ENCODE measurements at places on chromosomes 12 and 14.

DNA sequence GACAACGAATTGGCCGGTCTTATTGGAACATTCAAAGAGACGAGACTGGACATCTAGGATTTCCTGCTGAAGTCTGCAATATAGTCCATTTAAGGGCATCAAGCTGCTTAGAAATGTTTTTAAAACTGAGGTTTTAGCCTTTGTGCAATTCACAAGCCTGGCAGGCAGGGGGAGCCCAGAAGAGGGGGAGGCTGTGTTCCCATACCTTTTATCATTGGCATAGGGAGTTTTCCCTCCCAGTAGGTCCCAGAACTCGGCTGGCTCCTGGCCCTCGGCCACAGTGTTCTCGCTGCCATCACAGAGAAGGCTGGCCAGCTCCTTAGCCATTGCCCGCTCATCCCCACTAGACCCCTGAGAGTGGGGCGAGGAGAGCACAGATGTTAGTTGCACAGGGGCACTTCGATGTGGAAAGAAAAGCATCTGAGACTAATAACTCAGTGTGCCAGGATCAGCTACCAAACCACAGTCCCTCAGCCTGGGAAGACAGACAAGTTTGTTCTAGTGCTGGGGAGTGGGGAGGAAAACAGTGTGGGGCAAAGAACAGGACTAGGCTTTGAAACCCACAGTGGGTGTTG lies 15.1 kb downstream of the AVIL start:
- peak; percentile 60 for DNase-seq

GRCh38 chr14:63573581-63573980 lies 30.4 kb upstream of the PPP2R5E start:
- DNase-seq: peak; percentile 7

- no peak for DNase-seq
These were observed 248.1 kb downstream of the GLT1D1 start for GRCh38 chr12:129101404-129101803.

DNA sequence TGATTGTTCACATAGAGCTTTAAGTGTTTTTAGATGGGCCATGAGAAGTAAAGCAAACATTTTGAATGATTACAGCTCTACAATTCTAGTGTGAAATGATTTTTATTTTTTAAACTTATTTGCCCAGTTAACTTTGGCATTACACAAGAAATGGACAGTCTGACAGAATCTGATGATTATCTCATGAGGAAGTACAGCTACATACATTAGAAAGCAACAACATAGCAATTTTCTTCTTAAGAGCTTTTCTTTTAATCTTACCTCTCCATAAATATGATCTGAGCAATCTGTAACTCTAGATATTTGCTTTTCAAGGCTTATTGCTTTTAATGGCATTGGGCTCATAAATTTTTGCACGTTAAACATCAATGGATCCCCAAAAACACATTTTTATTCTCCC lies 26.5 kb upstream of the PPP1R12A start:
- no peak for DNase-seq

DNA sequence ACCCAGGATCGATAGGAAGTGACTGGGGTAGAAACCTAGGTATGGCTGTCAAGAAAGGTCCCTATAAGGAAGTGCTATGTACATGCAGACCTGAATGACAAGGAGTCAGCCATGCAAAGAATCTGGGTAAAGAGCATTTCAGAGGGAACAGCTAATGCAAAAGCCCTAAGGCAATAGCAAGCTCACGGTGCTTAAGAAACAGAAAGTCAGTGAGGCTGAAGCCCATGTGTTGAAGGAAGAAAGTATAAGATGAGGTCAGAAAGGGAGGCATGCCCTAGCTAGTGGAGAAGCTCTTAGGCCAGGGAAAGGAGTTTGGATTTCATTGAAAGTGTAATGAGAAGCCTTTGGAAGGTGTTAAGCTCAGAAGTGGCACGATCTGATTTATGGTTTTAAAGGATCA lies 6.0 kb upstream of the ADCY6 start:
- no peak for DNase-seq

- no peak for DNase-seq
These were observed 270.4 kb downstream of the ADAMTS20 start for GRCh38 chr12:43281563-43281962.

GRCh38 chr12:52499806-52500560 lies 6.9 kb upstream of the KRT6A start:
- no peak for DNase-seq

All from Calu3 (cell line).